ENCODE measurements at places on chromosomes 12 and 14.

DNA sequence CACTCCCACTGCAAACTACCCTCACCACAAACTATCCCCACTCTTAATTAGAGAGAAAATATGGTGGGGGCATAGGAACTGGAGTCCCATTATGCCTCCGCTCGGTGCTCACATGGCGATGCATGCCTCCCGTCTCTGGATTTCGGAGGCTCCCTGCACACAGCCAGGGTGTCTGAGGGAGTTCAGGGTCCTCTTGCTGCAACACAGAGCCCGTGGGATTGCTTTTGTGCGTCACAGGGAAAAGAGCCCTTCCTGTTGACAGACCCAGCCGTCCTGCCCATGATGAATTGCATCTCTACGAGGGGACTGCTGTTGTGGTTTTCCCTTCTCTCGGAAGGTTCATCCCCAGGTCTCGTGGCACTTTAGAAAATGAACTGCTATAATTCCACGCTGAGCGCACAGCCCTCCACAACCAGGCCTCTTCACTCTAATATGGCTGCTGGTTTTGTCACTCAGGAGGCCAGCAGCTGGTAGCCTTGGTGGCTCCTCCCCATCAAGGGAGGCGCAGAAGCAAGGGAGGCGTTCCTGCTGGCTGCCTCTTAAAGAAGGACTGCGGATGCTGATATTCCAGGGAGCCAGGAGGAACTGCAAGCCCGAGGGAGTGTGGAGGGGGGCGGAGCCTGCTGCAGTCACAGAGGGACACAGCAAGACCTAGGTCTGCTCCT is 158.0 kb downstream of the KCNA5 start:
- DNase-seq, result no peak

DNA sequence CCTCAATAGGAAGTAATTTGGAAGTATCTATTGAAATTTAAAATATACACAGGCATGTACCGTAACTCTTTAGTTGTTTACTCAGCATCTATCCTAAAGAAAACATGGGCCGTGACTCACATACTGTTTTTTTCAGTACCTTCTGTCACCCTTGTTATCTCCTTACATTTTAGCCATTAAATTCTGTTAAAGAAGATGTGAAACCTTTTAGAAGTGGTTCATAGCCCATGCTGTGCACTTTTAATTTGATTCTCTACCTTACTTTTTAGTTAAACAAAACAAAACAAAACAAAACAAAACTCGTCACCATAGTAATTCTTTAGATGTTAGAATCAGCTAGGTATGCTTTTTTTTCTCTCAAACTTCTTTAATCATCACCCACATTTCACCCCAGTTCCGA is 494.4 kb upstream of the RGS6 start:
- DNase-seq, result no peak

- DNase-seq, result peak; percentile 84
Measured at GRCh38 chr12:19739195-19739776, 300.0 kb downstream of the AEBP2 start.

GRCh38 chr14:76780875-76781647 is 19.8 kb downstream of the VASH1 start:
- peak; percentile 90 for DNase-seq

GRCh38 chr14:95515596-95516552 is 576 bp downstream of the SYNE3 start:
- peak; percentile 78 for DNase-seq
